ENCODE measurements at places on chromosomes 5 and 9. TPM values are rescaled to one million over a fixed set of nuclear protein-coding genes. Genes with fewer than 3 reads are reported as not detected.

CFAP90 gene
- total RNA-seq, result 1.1 TPM

EIF4E1B gene
- total RNA-seq, result not detected

GRXCR2 gene
- not detected for total RNA-seq

SV2C gene
- not detected for total RNA-seq

ACTBL2 gene
- total RNA-seq, result not detected

BRINP1 gene
- total RNA-seq, result 23.3 TPM

LHX6 gene
- total RNA-seq, result not detected

ALDOB gene
- not detected for total RNA-seq

GPX3 gene
- total RNA-seq, result 8.8 TPM

MCTP1 gene
- total RNA-seq, result 5.8 TPM

TTC23L gene
- 0.29 TPM for total RNA-seq

APBA1 gene
- total RNA-seq, result 1.8 TPM

LCN10 gene
- not detected for total RNA-seq

SLC36A2 gene
- not detected for total RNA-seq

SLC6A3 gene
- not detected for total RNA-seq

CDKN2A gene
- total RNA-seq, result 32.1 TPM

ACOT12 gene
- not detected for total RNA-seq

PDLIM4 gene
- total RNA-seq, result 47.7 TPM

PTBP3 gene
- total RNA-seq, result 42.0 TPM

ADAMTSL1 gene
- total RNA-seq, result 70.1 TPM

AQP3 gene
- total RNA-seq, result 0.88 TPM

PCDHB14 gene
- 2.7 TPM for total RNA-seq

OTULINL gene
- 0.36 TPM for total RNA-seq

TXN gene
- 234 TPM for total RNA-seq
